Stimulated activated CD8-positive, alpha-beta memory T cell treated with anti-CD3 and anti-CD28 coated beads, Interleukin-2, amount 100 ng/mL, for 48 hours (primary cell): ENCODE measurements at places on chromosomes 7 and 10.

DNA sequence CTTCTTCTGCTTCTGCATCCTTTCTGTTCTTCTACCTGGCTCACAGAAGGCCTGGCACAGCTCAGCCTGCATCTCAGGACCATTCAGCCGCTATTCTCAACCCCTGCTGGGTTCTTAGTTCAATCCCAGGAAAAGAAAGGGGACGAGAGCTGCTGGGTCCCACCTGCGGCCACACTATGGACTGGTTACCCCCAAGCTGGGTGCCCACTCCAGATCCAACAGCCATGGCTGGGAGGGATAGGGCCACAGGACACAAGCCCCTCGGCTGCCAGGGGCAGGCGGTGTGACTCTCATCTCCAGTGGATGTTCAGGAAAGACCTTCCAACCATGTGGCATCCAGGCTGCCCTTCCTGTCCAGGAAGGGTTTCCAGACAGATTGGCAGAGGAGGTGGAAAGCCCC lies 97.6 kb upstream of the NMT2 start:
- no peak for DNase-seq

- DNase-seq, result no peak
Measured at GRCh38 chr7:2596464-2597272, 35.1 kb upstream of the TTYH3 start.

DNA sequence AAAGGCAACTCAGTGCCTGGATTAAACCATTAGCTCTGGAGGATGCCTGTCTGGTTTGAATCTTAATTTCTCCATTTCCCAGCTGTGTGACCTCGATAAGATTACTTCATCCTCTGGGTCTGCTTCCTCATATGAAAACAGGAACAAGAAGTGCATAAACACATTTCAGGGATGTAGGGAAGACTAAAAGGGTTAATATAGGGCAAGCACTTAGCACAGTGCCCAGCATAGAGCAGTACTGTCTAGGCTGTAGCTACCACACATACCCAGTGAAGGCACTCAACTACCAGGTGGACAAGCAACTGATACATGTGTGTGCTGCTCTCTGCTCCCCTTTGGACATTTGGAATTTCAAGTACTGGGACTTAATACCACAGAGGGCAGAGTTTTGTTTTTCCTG lies 85.4 kb downstream of the KCNMA1 start:
- DNase-seq, result no peak

- DNase-seq, result no peak
Measured at GRCh38 chr10:129756912-129757901, 206.9 kb downstream of the EBF3 start.

DNA sequence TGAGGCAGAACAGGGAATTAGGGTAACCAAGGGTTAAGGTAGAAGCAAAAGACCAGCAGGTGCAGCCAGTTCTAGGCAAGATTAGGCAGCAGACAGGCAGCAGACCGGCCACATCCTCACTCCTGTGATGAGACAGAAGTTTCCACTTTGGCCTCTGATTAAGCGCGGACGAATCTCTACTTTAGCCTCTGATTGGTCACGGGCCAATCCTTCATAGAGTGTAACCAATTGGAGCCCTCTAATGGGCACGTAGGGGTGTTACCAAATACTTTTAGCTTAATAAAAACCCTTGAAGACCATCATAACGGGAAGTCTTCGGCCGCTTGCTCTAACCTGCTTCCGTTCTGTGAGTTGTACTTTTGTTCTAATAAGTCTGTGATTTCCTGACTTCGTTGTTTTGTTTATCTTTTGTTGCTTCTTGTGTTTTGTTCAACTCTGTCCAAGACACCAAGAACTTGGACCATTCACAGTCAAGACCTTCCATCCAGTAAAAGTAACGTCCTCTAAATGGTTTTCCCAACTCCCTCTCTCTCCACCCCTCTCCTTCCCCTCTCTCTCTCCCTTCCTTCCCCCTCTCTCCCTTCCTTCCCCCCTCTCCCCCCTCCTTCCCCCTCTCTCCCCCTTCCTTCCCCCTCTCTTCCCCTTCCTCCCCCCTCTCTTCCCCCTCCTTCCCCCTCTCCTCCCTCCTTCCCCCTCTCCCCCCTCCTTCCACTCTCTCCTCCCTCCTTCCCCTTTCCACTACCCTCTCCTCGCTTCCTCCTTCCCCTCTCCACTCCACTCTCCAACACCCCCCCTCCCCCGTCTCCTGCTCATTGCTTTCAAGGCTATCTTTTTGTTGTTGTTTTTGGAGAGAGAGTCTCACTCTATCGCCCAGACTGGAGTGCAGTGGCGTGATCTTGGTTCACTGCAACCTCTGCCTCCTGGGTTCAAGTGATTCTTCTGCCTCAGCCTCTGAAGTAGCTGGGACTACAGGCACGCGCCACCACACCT lies 13.2 kb upstream of the MALSU1 start:
- no peak for DNase-seq

DNA sequence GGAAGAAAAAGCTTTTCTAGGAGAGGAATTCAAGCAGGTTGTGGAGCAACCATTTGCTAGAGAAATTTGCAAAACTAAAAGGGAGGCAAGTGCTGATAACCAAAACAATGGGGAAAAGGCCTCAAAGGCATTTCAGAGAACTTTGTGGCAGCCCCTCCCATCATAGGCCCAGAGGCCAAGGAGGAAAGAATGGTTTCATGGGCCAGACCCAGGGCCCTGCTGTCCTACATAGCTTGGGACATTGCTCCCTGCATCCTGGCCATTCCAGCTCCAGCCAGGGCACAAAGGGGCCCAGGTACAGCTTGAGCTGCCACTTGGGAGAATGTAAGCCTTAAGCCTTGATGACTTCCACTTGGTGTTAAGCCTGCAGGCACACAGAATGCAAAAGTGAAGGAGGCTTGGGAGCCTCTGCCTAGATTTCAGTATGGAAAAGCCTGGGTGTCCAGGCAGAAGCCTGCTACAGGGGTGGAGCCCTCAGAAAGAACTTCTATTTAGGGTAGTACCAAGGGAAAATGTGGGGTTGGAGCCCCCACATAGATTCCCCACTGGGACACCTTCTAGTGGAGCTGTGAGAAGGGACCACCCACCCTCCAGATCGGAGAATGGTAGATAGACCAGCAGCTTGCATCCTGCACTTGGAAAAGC lies 91.2 kb downstream of the RALA start:
- DNase-seq, result no peak

- no peak for DNase-seq
Measured at GRCh38 chr7:59079-60016, 133.0 kb upstream of the FAM20C start.

- no peak for DNase-seq
Measured at GRCh38 chr7:108164342-108164741, 34.2 kb upstream of the LAMB4 start.

GRCh38 chr10:54194806-54195205 lies 606.2 kb downstream of the PCDH15 start:
- no peak for DNase-seq

GRCh38 chr10:80411267-80411668 lies 2.9 kb downstream of the PRXL2A start:
- DNase-seq, result no peak

GRCh38 chr7:12623223-12623622 lies 52.7 kb downstream of the SCIN start:
- DNase-seq, result no peak

- DNase-seq, result no peak
Measured at GRCh38 chr7:31002256-31002655, 38.5 kb downstream of the GHRHR start.

DNA sequence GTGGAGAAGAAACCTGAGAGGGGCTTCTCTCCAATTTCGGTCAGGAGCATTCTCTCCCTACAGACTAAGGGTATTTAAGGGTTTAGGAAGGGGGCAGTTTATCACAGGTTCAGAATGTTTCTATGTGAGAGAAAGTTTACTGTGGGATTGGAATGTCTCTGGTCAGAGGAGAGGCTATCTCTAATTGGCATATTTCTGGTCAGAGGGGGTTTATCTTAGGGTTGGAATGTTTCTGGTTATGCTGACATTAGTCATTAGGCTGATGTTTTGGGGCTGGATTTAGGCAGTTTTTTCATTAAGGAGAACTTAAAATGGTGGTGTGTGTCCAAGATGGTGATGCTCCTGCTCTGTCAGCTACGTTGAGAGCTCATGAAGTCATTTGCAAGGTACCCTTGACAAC lies 758.0 kb downstream of the TYW1 start:
- no peak for DNase-seq

DNA sequence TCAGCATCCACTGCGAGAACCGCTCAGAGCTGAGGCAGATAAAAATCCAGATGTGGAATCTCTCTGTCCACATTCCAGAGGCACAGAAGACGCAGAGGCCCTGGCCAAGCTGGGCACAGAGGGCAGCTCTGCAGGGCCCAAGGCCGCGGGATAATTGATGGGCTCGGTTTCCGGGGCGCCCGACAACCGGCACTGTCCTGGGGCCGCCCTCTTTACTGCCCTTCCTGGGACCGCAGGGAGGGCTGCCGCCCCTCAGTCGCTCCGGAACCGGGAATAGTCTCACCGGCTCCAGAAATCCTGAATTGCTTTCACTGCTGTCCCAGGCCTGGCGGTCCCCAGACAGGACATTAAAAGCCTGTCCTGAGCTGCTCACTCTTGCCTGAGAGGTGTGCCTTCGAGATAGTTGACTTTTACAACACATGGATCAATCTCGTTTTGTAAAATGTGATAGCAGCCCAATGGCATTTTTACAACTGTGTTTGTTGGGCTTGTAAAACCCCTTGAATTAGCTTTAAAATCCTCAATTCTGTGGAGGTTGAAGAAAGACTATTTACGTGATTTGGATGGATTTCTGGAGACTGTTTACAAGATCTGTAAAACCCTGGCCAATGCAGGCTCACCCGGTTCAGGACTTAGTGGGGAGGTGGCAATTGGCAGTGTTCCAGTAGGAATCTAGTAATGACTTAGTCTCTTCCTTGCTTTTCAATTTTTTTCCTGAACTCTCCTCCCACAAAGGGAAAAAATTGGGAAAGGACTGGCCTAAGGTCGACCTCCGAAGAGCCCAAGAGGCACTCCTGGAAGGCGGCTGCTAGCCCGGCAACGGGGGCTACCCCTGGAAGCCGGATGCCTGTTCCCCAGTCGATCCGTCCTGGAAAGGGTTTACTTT lies 1.4 kb upstream of the HOXA6 start:
- no peak for DNase-seq

- no peak for DNase-seq
Measured at GRCh38 chr7:107043921-107044346, 571 bp upstream of the PRKAR2B start.

DNA sequence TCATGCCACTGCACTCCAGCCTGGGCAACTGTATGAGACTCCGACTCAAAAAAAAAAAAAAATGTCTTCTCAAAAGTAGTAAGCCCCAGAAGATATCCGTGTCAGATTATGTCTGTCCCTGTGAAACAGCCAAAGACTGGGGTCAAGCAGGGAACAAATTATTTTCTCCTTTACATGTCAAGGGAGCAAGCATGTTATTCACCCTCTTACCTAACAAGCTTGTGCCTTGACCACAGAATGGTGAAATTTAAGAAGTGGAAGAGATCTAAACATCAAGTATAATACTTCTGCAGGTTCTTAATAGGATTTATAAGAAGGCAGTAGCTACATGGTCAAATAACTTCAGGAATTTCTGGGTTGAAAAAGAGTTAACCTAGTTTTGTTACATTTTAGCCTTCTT lies 187.9 kb downstream of the ZNF365 start:
- no peak for DNase-seq

- DNase-seq, result no peak
Measured at GRCh38 chr10:32174349-32174893, 118.2 kb upstream of the KIF5B start.

- DNase-seq, result no peak
Measured at GRCh38 chr7:148335790-148336189, 254.8 kb upstream of the C7orf33 start.

GRCh38 chr10:12466704-12467305 lies 117.5 kb downstream of the CAMK1D start:
- no peak for DNase-seq

DNA sequence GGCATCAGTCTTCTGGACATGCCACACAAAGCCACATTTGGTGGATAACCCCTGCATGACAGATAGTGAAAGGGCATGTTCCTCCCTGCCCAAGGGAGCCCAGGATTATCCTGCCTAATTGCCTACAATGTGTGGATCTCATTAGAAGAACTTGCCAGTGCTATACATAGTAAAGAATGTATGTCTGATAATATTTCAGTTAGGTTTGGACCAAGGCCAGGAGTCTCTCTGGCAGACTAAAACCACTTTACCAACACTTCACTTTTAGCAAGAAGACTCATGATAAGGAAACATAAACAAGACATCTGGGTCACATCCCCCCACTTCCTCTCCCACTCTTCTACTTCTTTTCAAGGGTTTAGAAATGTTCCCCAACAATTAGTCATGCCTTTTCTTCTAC lies 196.7 kb downstream of the MTERF1 start:
- no peak for DNase-seq

DNA sequence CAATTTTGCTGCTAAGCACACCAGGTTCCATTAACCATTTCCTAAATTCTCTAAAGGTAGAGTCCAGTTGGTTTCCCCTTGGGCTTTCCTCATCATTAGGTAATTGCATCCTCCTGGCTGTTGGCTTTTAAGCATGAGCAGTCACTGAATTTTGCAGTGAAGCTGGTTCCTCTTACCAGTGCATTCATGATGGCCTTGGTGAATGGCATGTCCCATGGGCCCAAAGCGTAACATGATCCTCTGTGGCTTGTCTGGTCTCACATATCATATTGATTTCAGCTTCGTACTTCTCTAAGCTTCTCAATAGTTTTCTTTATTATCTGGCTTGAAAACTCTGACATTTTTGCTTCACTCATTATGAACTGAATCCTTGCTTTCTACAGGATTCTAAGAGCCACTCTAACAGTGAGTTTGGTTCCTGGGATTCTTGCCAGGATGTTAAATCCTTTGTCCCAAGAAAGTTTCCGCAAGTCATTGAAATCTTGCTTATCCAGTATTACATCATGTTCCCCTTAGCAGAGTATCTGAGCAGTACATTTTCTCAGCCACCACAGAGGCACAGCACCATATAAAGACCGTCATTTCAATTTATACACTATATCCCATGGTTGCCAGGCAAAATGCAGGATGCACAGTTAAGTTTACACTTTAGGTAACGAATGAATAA lies 134.2 kb downstream of the PTN start:
- no peak for DNase-seq

- no peak for DNase-seq
Measured at GRCh38 chr10:47363781-47364180, 15.6 kb downstream of the RBP3 start.

DNA sequence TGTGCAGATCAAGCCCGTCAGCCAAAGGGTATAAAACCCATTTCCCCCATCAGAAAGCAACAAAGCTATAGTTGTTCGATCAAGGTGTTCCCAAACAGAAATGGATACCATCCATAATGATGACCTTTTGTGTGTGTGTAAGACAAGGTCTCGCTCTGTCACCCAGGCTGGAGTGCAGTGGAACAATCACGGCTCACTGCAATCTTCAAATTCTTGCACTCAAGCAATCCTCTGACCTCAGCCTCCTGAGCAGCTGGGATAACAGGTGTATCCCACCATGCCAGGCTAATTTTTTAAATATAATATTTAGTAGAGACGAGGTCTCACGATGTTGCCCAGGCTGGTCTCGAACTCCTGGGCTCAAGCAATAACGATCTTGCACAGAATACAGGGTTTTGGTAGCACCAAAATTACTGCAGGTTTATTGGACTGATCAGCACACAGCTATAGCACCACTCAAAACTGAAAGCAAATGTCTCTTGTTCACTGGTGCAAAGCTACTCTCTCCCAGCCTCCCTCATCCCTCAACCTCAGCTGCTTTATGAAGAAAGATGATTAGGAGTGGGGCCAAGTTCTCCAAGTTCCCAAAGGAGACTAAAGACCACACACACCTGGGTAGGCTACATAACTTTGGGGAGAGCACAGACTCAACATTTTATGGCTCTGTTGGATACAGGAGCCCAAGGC lies 80.5 kb downstream of the ABI1 start:
- no peak for DNase-seq

GRCh38 chr7:142248-142941 lies 50.0 kb upstream of the FAM20C start:
- no peak for DNase-seq
